ENCODE measurements at places on chromosomes 1 and 21.

- DNase-seq: peak; percentile 87
These were observed 24.6 kb downstream of the ARHGEF19 start for GRCh38 chr1:16187748-16188401.

- peak; percentile 96 for DNase-seq
These were observed 7.4 kb downstream of the IRF2BP2 start for GRCh38 chr1:234602334-234603220.

GRCh38 chr1:85894651-85895050, 186.4 kb upstream of the ZNHIT6 start:
- DNase-seq: peak; percentile 48

GRCh38 chr1:84291882-84292655, 9.4 kb upstream of the SAMD13 start:
- DNase-seq: no peak

Measured in ACHN (cell line).